Caki2 (cell line): ENCODE measurements at places on chromosomes 1 and 21.

DNA sequence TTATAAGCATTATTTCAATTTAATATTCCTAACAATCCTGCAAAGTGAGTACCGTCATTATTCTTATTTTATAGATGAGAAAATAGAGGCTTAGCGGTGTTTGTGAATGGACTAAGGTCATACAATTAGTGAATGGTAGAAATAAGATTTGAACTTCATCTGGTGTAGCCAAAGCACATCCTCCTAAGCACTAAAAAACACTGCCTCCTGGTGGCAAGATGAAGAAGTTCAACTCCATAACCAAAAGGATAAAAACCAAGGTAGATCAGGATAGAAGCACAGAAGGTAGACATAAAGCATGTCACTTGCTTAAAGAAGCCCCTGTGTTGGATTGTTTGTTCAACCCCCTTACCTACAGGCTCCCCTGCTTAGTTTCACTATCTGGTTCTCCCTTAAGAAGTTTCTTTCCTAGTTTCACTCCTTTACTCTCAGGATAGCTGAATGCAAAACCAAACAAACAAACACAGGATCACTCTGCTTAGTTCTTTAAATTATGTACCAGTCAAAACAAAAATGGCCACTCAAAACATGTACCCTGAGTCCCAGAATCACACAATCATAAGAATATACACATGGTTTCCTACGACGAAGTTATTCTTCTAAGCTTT, 12.7 kb upstream of the AIM2 start:
- no peak for DNase-seq

DNA sequence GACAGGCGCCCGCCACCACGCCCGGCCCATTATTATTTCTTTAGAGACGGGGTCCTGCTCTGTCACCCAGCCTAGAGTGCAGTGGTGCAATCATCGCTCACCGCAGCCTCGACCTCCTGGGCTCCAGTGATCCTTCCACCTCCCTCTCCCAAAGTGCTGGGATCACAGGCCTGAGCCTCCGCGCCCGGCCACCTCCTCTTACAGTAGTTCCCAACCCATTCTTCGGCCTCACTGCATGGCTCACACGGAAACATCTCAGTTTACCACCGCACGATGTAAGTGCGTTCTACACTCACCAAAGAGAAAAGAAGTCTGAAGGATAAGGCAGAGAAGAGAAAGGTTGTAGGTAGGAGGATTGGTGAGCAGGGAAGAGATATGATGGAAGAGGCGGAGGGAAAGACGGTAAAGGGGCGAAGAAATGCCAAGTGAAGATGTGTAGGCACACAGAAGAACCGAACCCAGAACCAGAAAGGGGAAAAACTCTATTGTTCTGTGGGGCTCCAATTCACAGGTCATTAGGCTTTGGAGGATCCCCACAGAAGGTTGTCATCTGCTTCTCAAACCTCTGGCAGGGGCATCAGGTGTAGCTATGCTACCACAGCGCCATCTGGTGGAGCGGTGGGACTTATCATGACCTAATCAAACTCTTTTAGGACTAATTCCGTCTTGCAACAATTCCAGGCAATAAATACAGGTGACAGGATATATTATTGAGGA, 504.2 kb downstream of the SMYD3 start:
- peak; percentile 64 for DNase-seq

- no peak for DNase-seq
Measured at GRCh38 chr1:117565745-117566455, 39.9 kb upstream of the TENT5C start.

DNA sequence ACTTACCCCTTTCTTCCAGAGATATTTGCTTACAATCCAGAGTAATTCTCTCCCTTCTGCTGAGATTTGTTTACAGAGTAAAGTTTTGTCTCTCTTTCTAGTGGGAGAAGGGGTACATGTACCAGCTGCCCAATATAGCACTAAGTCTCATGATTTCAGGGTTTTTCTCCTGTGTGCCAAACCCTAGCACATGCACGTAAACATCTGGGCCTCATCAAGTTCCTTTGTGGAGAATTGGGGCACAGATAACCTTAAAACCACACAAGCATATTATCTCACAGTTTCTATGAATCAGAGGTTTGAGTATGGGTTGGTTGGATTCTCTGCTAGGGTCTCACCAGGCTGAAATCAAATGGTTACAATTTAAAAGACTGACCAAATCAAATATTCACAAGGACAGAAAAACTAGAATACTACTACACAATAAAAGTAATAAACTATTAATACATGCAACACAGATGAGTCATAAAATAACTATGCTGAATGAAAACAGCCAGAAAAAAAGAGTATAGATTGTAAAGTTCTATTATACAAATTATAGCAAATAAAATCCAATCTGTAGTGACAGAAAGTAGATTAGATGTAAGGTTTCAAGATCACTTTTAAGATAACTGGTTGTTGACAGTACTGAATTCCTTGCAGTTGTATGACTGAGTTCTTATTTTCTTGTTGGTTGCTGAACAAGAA, 347.4 kb upstream of the PTBP2 start:
- no peak for DNase-seq

DNA sequence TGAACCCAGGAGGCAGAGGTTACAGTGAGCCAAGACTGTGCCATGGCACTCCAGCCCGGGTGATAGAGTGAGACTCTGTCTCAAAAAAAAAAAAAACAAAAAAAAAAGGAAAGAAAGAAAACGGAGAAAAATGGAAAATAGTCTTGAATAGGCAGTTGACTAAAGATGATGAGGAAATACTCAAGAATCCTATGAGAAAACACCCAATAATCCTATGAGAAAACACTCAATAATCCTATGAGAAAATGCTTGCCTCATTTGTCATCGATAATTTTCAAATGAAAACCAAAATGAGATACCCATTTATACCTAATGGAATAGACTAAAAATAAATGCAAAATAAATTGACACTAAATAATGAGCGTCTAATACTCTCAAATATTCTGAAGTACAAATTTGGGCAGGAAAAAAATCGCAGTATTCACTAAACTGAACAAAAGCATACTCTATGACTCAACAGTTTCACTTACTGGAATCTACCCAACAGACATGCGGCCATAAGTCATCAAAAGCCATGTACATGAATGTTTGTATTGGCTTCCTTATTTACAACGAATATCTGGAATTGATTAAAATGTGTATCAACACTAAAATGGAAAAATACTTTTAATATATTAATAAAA, 733.9 kb upstream of the CHRM3 start:
- DNase-seq: no peak
